Body of pancreas (tissue), 4 donors: ENCODE measurements at places on chromosomes 2 and 18. TPM values are rescaled to one million over a fixed set of nuclear protein-coding genes. Genes with fewer than 3 reads are reported as not detected.

GRCh38 chr2:185643434-185643833, 95.2 kb upstream of the FSIP2 start:
- H3K27me3 ChIP-seq: no peaks in the 10 kb centered on the region
- H3K4me1 ChIP-seq: no peaks in the 10 kb centered on the region
- DNase-seq: no peak
- H3K27ac ChIP-seq: no peak overlapping the region
- no peak overlapping the region for H3K4me3 ChIP-seq

Gene OLA1
- total RNA-seq: 17.8 TPM

DNA sequence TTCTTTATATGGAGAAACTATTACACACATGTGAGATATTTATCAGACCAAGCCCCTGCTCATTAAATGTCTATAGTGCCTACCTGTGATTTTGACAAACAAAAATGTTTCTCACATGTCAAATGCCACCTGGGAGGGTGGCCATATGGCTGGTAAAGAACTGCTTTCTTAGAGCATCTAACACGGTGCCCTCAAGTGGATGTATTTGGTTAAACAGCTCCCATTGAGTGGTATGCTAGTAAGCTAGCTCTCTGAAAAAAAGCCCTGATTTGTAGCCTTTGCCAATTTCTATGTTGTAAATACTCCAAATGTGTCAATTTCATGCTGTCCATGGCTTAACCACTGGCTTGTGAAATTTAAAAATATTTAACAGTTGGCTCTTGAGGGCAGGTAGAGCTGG, 94.6 kb downstream of the PMAIP1 start:
- no peaks in the 10 kb centered on the region for H3K36me3 ChIP-seq
- no peak for DNase-seq
- no peak overlapping the region for H3K4me3 ChIP-seq
- no peak overlapping the region for H3K27ac ChIP-seq
- no peaks in the 10 kb centered on the region for H3K27me3 ChIP-seq

- no peaks in the 10 kb centered on the region for H3K27me3 ChIP-seq
- no peak for DNase-seq
- H3K27ac ChIP-seq: no peak overlapping the region
- peaks cover 5% of the 10 kb centered on the region for H3K4me1 ChIP-seq
Measured at GRCh38 chr2:224027070-224027469, 12.0 kb downstream of the SERPINE2 start.

GRCh38 chr2:104852090-104852666, 1.7 kb upstream of the POU3F3 start:
- H3K27ac ChIP-seq: no peak overlapping the region
- H3K36me3 ChIP-seq: no peaks in the 10 kb centered on the region
- H3K27me3 ChIP-seq: no peaks in the 10 kb centered on the region
- peaks cover 29% of the 10 kb centered on the region for H3K4me1 ChIP-seq
- DNase-seq: no peak

DNA sequence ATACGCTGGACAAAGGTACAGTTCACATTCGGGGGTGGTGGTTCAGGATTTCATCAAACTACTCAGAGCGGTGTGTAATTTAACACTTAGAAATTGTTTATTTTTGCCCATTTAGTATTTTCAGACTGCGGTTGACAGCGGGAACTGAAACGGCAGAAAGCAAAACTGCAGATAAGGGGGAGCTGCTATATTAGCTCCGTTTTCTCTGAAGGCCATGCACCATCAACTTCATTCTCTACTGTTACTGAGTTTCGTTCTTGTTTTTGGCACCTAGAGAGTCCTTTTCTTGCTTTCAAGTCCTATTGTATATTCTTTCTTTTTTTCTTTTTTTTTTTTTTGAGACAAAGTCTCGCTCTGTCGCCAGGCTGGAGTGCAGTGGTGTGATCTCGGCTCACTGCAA, 121.5 kb upstream of the SP3 start:
- H3K36me3 ChIP-seq: no peaks in the 10 kb centered on the region
- H3K4me3 ChIP-seq: no peak overlapping the region
- H3K4me1 ChIP-seq: no peaks in the 10 kb centered on the region
- no peak for DNase-seq
- no peaks in the 10 kb centered on the region for H3K27me3 ChIP-seq

Gene KLHL29
- 4.0 TPM for total RNA-seq

- H3K4me3 ChIP-seq: no peak overlapping the region
- DNase-seq: no peak
- no peak overlapping the region for H3K27ac ChIP-seq
- H3K36me3 ChIP-seq: no peaks in the 10 kb centered on the region
Measured at GRCh38 chr2:129753261-129753660, 226.2 kb upstream of the RAB6C start.

GRCh38 chr2:78498125-78498524, 527.4 kb upstream of the REG3G start:
- no peaks in the 10 kb centered on the region for H3K36me3 ChIP-seq
- H3K27me3 ChIP-seq: no peaks in the 10 kb centered on the region
- DNase-seq: no peak
- no peak overlapping the region for H3K4me3 ChIP-seq

GRCh38 chr2:111199840-111200239, 79.1 kb downstream of the BCL2L11 start:
- H3K4me1 ChIP-seq: no peaks in the 10 kb centered on the region
- H3K27ac ChIP-seq: no peak overlapping the region
- H3K4me3 ChIP-seq: no peak overlapping the region

DNA sequence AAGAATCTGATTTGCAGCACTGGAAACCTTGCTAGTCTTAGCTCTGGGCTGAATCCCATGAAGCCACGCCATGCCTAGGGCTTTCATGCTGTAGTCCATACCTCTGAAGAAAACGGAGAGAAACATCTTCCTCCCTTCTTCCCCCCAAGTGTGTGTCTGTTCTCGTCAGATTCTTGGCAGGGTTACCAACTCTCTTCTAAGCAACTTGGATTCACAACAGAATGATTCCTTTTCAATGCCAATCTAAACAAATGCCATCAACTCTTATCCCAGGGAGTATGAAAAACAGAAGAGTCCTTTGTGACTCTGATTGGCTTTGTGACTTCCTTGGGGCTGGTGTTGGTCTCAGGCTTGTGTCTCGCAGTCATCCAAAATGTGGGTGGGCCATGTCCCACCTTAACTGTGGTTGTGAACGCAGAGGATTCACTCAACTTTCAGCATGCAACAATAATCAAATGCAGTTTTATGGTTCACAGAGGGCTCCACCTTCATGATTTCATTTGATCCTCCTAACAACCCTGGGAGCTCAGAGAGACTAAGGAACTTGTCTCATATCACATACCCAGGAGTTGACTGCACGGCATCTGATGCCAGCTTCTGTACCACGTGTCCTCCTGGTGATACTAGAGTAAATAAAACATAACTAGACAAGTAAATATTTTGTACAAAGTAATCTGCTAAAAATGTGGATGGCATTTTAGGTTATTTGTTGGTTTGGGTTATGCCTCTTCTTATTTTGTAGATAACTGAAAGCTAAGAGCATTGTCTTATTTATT, 186.0 kb upstream of the TNP1 start:
- H3K36me3 ChIP-seq: no peaks in the 10 kb centered on the region
- H3K27me3 ChIP-seq: no peaks in the 10 kb centered on the region
- DNase-seq: no peak
- peaks cover 11% of the 10 kb centered on the region for H3K4me1 ChIP-seq
- H3K27ac ChIP-seq: no peak overlapping the region
- H3K4me3 ChIP-seq: no peak overlapping the region

- no peak overlapping the region for H3K4me3 ChIP-seq
- H3K4me1 ChIP-seq: no peaks in the 10 kb centered on the region
- no peaks in the 10 kb centered on the region for H3K27me3 ChIP-seq
- no peaks in the 10 kb centered on the region for H3K36me3 ChIP-seq
- no peak for DNase-seq
Measured at GRCh38 chr2:215542690-215543089, 106.8 kb upstream of the FN1 start.

GRCh38 chr2:75018162-75018561, 59.7 kb downstream of the POLE4 start:
- no peaks in the 10 kb centered on the region for H3K27me3 ChIP-seq
- no peak for DNase-seq
- H3K4me3 ChIP-seq: no peak overlapping the region
- no peaks in the 10 kb centered on the region for H3K4me1 ChIP-seq
- H3K36me3 ChIP-seq: no peaks in the 10 kb centered on the region
- no peak overlapping the region for H3K27ac ChIP-seq

GRCh38 chr2:218471036-218471435, 52.1 kb downstream of the VIL1 start:
- no peak overlapping the region for H3K4me3 ChIP-seq
- H3K4me1 ChIP-seq: no peaks in the 10 kb centered on the region
- peaks cover 6% of the 10 kb centered on the region for H3K36me3 ChIP-seq
- H3K27me3 ChIP-seq: no peaks in the 10 kb centered on the region

GRCh38 chr18:68693091-68693815, 21.7 kb downstream of the TMX3 start:
- no peak overlapping the region for H3K27ac ChIP-seq
- no peak overlapping the region for H3K4me3 ChIP-seq
- DNase-seq: no peak
- H3K4me1 ChIP-seq: no peaks in the 10 kb centered on the region
- H3K27me3 ChIP-seq: no peaks in the 10 kb centered on the region
- peaks cover 3% of the 10 kb centered on the region for H3K36me3 ChIP-seq

Gene INHA
- 1.6 TPM for total RNA-seq

Gene DAW1
- total RNA-seq: not detected

GRCh38 chr2:106053581-106053980, 140.5 kb downstream of the UXS1 start:
- no peaks in the 10 kb centered on the region for H3K27me3 ChIP-seq
- H3K4me3 ChIP-seq: no peak overlapping the region
- no peak for DNase-seq

Gene NYAP2
- total RNA-seq: not detected

- H3K27ac ChIP-seq: no peak overlapping the region
- H3K27me3 ChIP-seq: no peaks in the 10 kb centered on the region
- H3K36me3 ChIP-seq: no peaks in the 10 kb centered on the region
- H3K4me3 ChIP-seq: no peak overlapping the region
- H3K4me1 ChIP-seq: peaks cover 33% of the 10 kb centered on the region
Measured at GRCh38 chr2:100071335-100072043, 70.9 kb downstream of the AFF3 start.

Gene SERPINB3
- total RNA-seq: not detected

- H3K36me3 ChIP-seq: no peaks in the 10 kb centered on the region
- no peaks in the 10 kb centered on the region for H3K27me3 ChIP-seq
- H3K4me1 ChIP-seq: peaks cover 6% of the 10 kb centered on the region
- no peak overlapping the region for H3K4me3 ChIP-seq
- no peak overlapping the region for H3K27ac ChIP-seq
Measured at GRCh38 chr2:18167871-18168270, 289.4 kb downstream of the KCNS3 start.

GRCh38 chr2:230007931-230008707, 60.6 kb downstream of the SLC16A14 start:
- peak; percentile 79 for DNase-seq
- no peaks in the 10 kb centered on the region for H3K27me3 ChIP-seq
- H3K36me3 ChIP-seq: no peaks in the 10 kb centered on the region
- H3K27ac ChIP-seq: no peak overlapping the region

Gene AGXT
- not detected for total RNA-seq

Gene INPP5D
- total RNA-seq: 8.8 TPM

Gene LRATD1
- total RNA-seq: 14.5 TPM

GRCh38 chr2:60934165-60934722, 52.9 kb downstream of the REL start:
- H3K27ac ChIP-seq: no peak overlapping the region
- H3K36me3 ChIP-seq: peaks cover 2% of the 10 kb centered on the region
- no peak for DNase-seq
- no peaks in the 10 kb centered on the region for H3K27me3 ChIP-seq
- no peaks in the 10 kb centered on the region for H3K4me1 ChIP-seq

GRCh38 chr18:59733421-59733820, 36.2 kb upstream of the CCBE1 start:
- no peaks in the 10 kb centered on the region for H3K4me1 ChIP-seq
- no peak overlapping the region for H3K4me3 ChIP-seq
- no peak overlapping the region for H3K27ac ChIP-seq
- H3K36me3 ChIP-seq: no peaks in the 10 kb centered on the region
- H3K27me3 ChIP-seq: no peaks in the 10 kb centered on the region
- DNase-seq: no peak

GRCh38 chr2:38374984-38375383, 2.1 kb downstream of the ATL2 start:
- peaks cover 30% of the 10 kb centered on the region for H3K4me1 ChIP-seq
- no peaks in the 10 kb centered on the region for H3K27me3 ChIP-seq

DNA sequence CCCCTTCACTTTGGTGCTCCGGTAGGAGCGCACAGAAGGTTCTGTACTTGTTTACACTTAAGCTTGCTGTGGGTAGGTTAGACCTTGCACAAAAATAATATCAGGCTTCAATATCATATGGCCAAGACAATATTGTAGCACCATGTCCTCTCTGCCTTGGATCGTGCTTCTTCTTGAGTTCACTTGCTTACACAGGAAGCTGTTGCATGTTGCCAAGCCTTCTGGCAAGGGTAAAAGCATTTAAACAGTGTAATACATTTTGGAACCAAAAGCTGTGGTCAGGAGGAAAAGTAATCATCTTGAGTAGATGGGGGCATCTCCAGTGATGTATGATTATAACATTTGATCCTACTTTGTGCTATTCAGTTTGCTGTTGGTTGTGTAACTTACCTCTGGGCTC, 197.5 kb downstream of the LTBP1 start:
- H3K27me3 ChIP-seq: no peaks in the 10 kb centered on the region
- no peaks in the 10 kb centered on the region for H3K36me3 ChIP-seq
- H3K4me3 ChIP-seq: no peak overlapping the region
- H3K4me1 ChIP-seq: no peaks in the 10 kb centered on the region

GRCh38 chr2:46915281-46915810, at the start of gene MCFD2:
Gene MCFD2, minus strand, starts transcription at chr2:46915806. Its CDS starts 6,635 bp downstream, at chr2:46909171.
- H3K36me3 ChIP-seq: no peaks in the 10 kb centered on the region
- H3K27ac ChIP-seq: peak within 1 kb of the TSS; percentile 99
- DNase-seq: no peak

DNA sequence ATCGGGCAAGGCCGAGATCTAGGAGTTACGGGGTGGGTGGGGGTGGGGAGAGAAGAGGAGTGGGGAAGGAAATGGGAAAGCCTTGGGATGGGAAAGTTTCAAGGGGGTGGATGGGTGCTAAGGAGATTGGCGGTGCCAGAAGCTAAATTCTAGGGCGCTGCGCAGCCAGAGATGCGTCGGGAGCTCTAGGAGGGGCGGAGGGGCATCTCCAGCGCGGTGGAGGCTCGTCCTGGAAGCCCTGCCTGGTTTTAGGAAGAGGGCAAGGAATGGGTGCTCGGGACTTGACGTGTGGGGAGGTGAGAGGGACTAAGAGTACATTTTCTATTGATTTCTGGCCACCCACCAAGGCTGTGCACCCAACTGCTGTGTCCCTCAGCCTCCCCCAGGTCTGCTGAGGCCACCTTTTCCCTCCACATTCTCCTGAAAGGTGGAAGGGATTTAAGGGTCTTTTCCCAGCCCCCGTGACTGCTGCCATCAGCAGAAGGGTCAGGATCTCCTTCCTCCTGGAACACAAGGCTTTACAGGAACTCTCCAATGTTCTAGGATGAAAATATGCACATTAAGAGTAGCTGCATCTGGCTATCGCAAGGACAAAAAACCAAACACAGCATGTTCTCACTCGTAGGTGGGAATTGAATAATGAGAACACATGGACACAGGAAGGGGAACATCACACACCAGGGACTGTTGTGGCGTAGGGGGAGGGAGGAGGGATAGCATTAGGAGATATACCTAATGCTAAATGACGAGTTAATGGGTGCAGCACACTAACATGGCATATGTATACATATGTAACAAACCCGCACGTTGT, 1.4 kb downstream of the C2orf72 start:
- no peak overlapping the region for H3K4me3 ChIP-seq
- no peak for DNase-seq
- H3K36me3 ChIP-seq: no peaks in the 10 kb centered on the region

Gene OTOF
- total RNA-seq: 0.26 TPM
